ENCODE measurements at places on chromosomes 6 and 20. TPM values are rescaled to one million over a fixed set of nuclear protein-coding genes. Genes with fewer than 3 reads are reported as not detected.

MEI4 gene
- not detected for total RNA-seq

EIF6 gene
- total RNA-seq: 292 TPM

MEP1A gene
- not detected for total RNA-seq

IMPG1 gene
- total RNA-seq: not detected

RAB44 gene
- total RNA-seq: not detected

BFSP1 gene
- 2.7 TPM for total RNA-seq

DNA sequence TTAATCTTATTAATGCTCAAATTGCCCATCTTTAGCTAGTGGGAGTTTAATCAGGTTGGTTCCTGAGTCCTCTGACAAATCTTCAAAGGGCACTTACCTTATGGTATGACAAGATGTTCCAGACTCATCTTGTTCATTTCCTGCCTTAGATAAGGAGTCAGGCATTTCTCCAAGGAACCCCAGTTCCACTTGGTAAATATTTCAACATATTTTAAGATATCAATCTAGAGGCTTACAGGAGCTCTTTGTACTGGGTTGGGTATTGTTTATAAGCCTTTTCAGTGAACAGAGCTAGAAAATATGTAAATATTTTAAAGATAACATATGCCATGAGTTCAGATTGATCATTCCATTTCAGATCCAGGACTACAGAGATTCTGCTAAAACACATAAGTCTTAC is 159.8 kb downstream of the RCAN2 start:
- H3K36me3 ChIP-seq: no peaks in the 10 kb centered on the region
- no peak overlapping the region for H3K4me3 ChIP-seq
- H3K4me1 ChIP-seq: no peaks in the 10 kb centered on the region

DNA sequence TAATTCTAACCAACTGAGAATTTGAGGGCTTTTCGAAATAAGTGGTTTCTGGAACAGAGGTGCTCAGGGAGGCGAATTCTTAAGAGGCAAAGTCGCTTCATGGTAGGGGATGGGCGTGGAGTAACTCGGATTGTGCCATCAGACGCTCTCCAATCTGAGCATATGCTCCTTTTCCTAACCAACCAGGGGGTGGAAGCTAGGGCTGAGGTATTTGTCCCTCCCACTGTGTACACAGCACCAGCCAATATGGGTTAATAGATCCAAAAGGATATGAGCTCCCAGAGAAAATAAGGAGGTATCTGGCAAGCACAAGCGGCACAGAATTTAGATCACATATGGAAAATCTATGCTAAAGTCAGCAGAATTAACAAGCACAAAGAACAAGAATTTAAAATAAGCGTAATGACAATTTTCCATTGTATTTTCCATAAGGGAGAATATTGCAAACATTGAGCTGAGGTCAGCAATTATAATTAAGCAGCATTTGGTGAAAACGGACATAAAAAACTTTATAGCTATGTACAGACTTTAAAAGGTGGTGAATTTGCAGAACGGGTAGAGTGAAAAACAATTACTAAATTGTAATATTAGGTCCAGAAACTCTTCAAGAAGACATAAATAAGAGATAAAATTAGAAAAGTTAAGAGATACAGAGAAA is 55.0 kb upstream of the PHACTR1 start:
- H3K27me3 ChIP-seq: peaks cover 62% of the 10 kb centered on the region
- H3K27ac ChIP-seq: no peak overlapping the region
- H3K4me3 ChIP-seq: no peak overlapping the region
- H3K4me1 ChIP-seq: no peaks in the 10 kb centered on the region
- no peaks in the 10 kb centered on the region for H3K36me3 ChIP-seq

GRCh38 chr6:11460837-11461661 is 76.5 kb upstream of the TMEM170B start:
- no peak for DNase-seq
- no peaks in the 10 kb centered on the region for H3K36me3 ChIP-seq
- H3K27me3 ChIP-seq: no peaks in the 10 kb centered on the region
- no peak overlapping the region for H3K27ac ChIP-seq
- H3K4me1 ChIP-seq: peaks cover 6% of the 10 kb centered on the region
- H3K4me3 ChIP-seq: no peak overlapping the region

DNA sequence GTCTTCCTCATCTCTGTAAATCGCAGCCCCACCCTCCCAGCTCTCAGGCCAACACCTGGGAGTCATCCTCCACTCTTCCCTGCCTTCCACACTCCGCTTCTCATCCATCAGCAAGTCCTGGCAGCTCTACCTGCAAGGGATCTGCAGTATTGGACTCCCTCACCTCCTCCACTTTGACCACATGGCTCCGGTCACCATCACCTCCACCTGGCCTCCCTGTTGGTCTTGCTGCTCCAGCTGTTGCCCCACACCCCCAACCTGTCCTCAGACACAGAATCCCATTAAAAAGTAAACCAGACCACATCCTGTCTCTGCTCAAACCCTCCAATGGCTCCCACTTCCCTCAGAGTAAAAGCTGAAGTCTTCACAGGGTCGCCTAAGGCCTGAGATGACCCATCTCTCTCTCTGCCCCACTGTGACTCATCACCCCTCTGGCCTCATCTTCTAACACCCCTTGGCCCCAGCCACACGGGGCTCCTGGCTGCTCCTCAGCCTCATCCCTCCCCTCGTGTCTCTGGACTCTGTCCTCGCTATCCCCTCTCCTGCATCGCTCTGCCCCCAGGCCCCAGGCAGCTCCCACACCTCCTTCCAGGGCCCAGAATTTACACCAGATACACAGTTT is 185.1 kb upstream of the SULF2 start:
- H3K4me3 ChIP-seq: no peak overlapping the region
- no peaks in the 10 kb centered on the region for H3K36me3 ChIP-seq
- H3K4me1 ChIP-seq: peaks cover 41% of the 10 kb centered on the region
- peak overlapping the region; percentile 89 for H3K27ac ChIP-seq

- H3K27ac ChIP-seq: no peak overlapping the region
- H3K36me3 ChIP-seq: no peaks in the 10 kb centered on the region
- no peaks in the 10 kb centered on the region for H3K27me3 ChIP-seq
- peak overlapping the region; percentile 88 for H3K4me3 ChIP-seq
- H3K4me1 ChIP-seq: peaks cover 28% of the 10 kb centered on the region
Observed at GRCh38 chr6:17281497-17282481, 628 bp downstream of the RBM24 start.

DNA sequence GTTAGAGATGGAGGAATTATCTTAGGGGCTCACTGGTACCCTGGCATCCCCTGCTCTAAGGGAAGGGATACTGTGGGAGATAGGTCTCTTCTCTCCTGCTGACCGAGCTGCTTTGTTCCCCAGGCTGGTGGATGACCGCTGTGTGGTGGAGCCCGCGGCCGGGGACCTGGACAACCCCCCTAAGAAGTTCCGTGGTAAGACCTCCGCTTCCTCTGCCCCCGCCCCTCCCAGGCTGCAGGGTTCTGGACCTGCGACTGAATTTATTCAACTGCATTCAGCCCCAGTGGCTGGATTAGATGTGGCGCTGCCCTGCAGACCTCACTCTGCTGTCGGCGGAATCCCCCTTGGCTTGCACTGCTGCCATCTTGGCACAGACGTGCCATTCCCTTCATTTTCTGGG is 19.2 kb downstream of the ITPR3 start:
- H3K4me1 ChIP-seq: no peaks in the 10 kb centered on the region
- H3K27me3 ChIP-seq: no peaks in the 10 kb centered on the region
- H3K27ac ChIP-seq: no peak overlapping the region
- DNase-seq: no peak
- no peak overlapping the region for H3K4me3 ChIP-seq
- H3K36me3 ChIP-seq: no peaks in the 10 kb centered on the region

- 0 out of 2 replicates have a peak, but pooled peaks cover 3% of the 10 kb centered on the region for H3K4me1 ChIP-seq
- H3K36me3 ChIP-seq: no peaks in the 10 kb centered on the region
- no peak overlapping the region for H3K27ac ChIP-seq
- DNase-seq: no peak
Observed at GRCh38 chr6:133501675-133502270, 260.6 kb downstream of the EYA4 start.

GRCh38 chr20:8144282-8145245 is 12.5 kb downstream of the PLCB1 start:
- no peaks in the 10 kb centered on the region for H3K36me3 ChIP-seq
- no peak overlapping the region for H3K27ac ChIP-seq
- H3K4me1 ChIP-seq: 0 out of 2 replicates have a peak, but pooled peaks cover 4% of the 10 kb centered on the region
- peaks cover 48% of the 10 kb centered on the region for H3K27me3 ChIP-seq

DNA sequence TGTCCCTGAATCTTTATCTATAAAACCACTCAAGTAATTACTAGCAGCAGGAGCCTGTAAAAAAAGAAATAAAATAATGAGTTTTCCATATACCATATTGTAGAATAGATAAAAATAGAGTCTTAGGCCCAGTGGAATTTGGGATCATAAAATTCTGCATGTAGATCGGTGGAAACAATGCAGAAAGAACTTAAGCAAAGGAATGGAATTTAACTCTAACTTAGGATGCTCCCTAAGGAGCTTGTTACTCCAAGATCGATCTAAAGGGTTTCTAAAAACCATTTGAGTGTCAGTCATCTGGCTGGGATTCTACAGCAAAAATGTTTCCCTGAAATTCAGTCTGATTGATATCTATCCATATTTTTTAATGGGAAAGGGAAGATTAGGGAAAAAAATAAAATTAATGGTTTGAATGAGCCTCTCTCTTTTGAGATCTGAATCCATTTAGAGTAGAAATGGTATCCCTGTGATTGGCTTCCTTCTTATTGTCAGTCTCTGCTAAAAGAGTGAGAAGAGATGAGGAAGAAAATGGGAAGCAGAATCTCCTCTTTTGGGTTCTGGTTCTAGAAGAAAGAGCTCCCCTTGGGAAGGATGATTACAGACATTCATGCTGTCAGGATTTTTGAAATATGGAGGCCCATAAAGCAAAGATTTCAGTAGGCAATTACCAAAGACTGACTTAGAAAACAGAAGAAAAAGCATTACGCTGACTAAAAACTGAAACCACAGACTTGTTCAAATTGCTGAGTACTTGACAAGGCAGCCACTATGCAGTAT is 564.3 kb upstream of the MARCKS start:
- H3K27ac ChIP-seq: no peak overlapping the region
- peaks cover 15% of the 10 kb centered on the region for H3K4me1 ChIP-seq
- no peaks in the 10 kb centered on the region for H3K36me3 ChIP-seq
- no peak for DNase-seq
- H3K27me3 ChIP-seq: no peaks in the 10 kb centered on the region
- H3K4me3 ChIP-seq: no peak overlapping the region

- no peak overlapping the region for H3K4me3 ChIP-seq
- no peaks in the 10 kb centered on the region for H3K4me1 ChIP-seq
- no peaks in the 10 kb centered on the region for H3K36me3 ChIP-seq
- H3K27ac ChIP-seq: no peak overlapping the region
- H3K27me3 ChIP-seq: no peaks in the 10 kb centered on the region
Observed at GRCh38 chr6:160678230-160678629, 14.2 kb upstream of the LPA start.

- no peaks in the 10 kb centered on the region for H3K27me3 ChIP-seq
- no peak overlapping the region for H3K27ac ChIP-seq
- no peaks in the 10 kb centered on the region for H3K36me3 ChIP-seq
- no peak overlapping the region for H3K4me3 ChIP-seq
Observed at GRCh38 chr6:101705866-101706265, 312.4 kb downstream of the GRIK2 start.

DNA sequence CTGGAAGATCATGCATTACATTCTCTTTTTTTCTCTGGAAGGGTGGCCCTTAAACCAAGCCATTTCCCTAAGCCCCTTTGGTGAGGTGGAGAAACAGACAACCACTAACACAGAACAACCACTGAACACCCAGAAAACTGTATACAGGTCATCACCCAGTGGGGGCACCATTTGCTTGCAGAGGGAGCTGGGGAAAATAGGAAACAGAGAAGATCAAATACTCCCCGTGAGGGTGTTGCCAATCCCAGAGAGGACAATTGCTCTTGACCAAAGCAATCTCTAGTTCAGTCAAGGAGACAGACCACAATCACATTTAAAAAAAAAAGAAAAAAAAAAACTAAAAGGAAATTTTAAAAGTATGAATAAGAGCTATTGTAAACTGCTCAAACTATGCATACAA is 865 bp upstream of the DAAM2 start:
- no peaks in the 10 kb centered on the region for H3K4me1 ChIP-seq
- no peak overlapping the region for H3K27ac ChIP-seq
- no peak for DNase-seq
- H3K36me3 ChIP-seq: no peaks in the 10 kb centered on the region

DNA sequence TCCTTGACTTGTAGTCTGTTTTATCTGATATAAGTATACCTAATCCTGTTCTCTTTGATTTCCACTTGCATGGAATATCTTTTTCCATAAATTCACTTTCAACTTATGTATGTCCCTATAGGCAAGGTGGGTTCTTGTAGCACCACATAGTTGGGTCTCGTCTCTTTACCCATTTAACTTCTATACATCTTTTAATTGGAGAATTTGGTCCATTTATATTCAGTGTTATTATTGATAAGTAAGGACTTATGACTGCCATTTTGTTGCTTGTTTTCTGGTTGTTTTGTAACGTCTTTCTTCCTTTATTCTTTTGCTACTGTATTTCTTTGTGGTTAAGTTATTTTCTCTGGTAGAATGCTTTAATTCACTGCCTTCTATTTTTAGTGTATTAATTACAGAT is 14.5 kb upstream of the ZNF311 start:
- no peaks in the 10 kb centered on the region for H3K4me1 ChIP-seq
- no peak overlapping the region for H3K27ac ChIP-seq
- H3K27me3 ChIP-seq: peaks cover 4% of the 10 kb centered on the region
- no peak for DNase-seq

DNA sequence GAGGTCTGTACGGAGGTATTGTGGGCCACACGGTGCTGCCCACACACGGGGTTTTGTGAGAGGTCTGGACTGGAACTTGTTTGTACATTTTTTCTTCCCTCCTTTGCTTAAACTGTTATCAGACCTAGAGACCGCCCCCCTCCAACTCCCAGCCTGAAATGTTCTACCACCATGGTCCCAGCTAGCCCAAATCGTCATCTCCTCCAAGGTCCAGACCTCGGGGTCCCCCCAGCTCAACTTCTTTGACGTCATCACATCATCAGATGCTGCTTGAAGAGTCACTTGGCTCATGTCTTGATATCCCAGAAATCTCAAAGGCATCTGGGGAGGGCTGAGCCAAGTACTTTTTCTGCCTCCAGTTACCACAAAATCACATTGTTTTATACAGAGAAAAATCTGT is 2.8 kb upstream of the CCDC170 start:
- H3K4me3 ChIP-seq: no peak overlapping the region
- H3K27ac ChIP-seq: no peak overlapping the region
- H3K4me1 ChIP-seq: no peaks in the 10 kb centered on the region
- peaks cover 20% of the 10 kb centered on the region for H3K27me3 ChIP-seq
- no peak for DNase-seq

- no peaks in the 10 kb centered on the region for H3K36me3 ChIP-seq
- H3K27ac ChIP-seq: no peak overlapping the region
- H3K4me3 ChIP-seq: no peak overlapping the region
- H3K27me3 ChIP-seq: no peaks in the 10 kb centered on the region
Observed at GRCh38 chr6:17007749-17008148, 94.1 kb upstream of the STMND1 start.

DNA sequence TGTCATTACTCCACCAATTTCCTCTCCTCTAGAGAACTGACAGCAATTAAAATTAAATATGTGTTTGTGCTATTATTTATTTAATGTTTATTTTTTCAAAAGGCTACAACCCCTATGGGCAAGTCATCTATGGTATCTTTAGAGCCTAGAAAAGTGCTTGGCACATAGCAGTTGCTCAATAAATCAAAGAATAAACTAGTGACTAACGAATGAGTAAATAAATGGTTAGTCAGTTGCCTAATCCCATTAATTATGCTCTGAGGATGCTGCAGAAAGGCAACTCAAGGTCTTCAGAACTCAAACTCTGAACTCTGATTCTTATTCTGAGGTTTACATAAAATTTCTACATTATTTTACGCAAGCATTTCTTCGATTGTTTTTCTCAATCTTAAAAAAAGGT is 193.0 kb upstream of the TSHZ2 start:
- no peaks in the 10 kb centered on the region for H3K4me1 ChIP-seq
- H3K27me3 ChIP-seq: no peaks in the 10 kb centered on the region
- H3K4me3 ChIP-seq: no peak overlapping the region
- H3K36me3 ChIP-seq: no peaks in the 10 kb centered on the region
